Stimulated activated CD8-positive, alpha-beta memory T cell treated with anti-CD3 and anti-CD28 coated beads, Interleukin-4, amount 100 ng/mL, for 1 hour (primary cell): ENCODE measurements at places on chromosomes 3 and 15.

DNA sequence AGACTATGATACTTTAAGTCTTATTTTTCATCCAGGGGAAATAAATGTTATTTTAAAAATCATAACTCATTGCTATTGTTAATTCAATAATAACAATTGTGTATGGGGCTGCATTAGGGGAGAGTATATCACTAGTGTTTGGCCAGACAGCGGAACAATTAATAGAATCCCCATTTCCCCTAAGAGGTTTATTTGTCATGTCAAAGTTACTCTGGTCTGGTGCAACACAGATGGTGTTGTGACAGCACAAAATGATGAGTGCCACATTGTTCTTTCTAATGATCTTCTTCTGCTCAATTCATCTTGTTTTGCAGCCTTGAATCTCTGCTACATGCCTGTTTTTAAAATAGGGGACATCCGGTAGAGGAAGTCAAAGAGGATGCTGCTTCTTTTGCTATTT is 351.6 kb downstream of the NSUN3 start:
- DNase-seq = no peak

DNA sequence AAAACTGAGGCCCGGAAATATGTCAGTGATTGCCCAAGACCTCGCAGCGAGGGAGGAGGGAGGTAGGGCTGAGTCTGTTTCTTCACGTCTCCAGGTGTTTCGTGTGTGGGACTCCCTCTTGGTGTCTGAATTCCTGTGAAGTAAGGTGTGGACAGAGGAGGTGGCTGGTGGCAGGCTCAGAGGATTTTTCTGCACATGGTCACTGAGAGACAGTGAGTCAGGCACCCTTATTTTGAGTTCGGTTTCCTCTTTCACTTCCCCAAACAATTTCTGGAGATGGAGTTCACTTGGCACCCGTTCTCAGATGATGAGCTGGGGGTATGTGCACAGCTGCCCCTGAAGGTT is 46.3 kb upstream of the VPS8 start:
- no peak for DNase-seq

DNA sequence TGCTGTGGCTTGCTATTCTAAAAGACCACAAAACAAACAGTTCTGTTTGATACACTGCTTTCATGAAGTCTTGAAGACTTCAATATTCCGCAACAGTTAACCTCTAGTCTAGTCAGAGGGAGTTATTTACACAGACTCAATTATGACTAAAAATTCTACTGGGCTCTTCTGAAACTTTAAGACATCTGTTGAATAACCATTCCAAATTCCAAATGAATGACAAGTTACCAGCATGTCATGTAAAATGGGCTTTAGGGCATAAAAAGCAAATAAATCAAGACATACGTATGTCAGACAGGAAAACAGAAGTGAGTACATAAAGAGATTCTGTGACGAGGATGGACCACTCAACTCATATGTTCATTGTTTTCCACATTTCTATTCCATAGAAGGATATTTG is 93.9 kb downstream of the PLOD2 start:
- no peak for DNase-seq

GRCh38 chr3:46123646-46124045 is 84.5 kb downstream of the CCR1 start:
- DNase-seq = no peak

- no peak for DNase-seq
Measured at GRCh38 chr3:18237251-18238005, 187.7 kb downstream of the SATB1 start.

DNA sequence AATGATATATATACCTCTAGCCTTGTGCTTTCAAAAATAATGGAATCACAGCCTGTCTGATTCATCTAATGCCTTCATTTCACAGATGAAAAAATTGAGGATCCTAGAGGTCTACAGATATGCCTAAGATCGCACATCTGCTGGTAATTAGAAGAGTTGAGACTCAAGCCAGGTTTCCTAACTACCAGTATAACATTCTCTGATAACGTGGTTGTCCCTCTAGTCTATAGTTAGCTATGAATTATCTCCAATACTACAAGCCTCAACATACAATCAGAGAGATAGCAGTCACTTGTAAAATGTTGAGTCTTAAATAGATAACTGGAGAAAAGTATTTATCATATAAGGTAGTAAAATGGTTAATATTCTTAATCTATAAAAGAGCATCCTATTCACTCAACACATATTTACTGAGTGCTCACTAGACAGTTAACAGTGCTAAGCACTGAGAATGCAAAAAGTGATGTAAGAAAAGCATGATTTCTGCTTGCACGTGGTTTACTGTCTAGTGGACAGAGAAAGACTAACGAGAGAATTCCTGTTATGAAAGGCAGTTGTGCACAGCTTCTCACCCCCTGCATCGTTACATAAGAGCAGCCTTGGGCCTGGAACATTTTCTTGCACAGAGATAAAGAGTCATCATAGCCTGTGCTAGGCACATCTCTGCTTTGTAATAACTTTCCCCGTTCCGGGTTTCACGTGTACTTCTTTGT is 4.9 kb upstream of the ENTPD3 start:
- DNase-seq = no peak

- no peak for DNase-seq
Measured at GRCh38 chr3:59535791-59536221, 486.0 kb upstream of the CFAP20DC start.

- no peak for DNase-seq
Measured at GRCh38 chr15:38215707-38216106, 36.9 kb upstream of the SPRED1 start.

DNA sequence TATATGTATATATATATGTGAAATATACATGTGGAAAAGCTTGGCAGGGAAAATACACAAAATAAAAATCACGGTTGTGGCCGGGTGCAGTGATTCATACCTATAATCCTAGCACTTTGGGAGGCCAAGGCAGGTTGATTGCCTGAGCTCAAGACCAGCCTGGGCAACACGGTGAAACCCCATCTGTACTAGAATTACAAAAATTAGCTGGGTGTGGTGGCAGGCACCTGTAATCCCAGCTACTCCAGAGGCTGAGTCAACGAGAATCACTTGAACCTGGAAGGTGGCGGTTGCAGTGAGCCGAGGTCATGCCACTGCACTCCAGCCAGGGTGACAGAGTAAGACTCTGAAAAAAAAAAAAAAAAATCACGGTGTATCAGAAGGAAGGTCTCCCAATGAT is 20.8 kb upstream of the ARHGEF3 start:
- no peak for DNase-seq

DNA sequence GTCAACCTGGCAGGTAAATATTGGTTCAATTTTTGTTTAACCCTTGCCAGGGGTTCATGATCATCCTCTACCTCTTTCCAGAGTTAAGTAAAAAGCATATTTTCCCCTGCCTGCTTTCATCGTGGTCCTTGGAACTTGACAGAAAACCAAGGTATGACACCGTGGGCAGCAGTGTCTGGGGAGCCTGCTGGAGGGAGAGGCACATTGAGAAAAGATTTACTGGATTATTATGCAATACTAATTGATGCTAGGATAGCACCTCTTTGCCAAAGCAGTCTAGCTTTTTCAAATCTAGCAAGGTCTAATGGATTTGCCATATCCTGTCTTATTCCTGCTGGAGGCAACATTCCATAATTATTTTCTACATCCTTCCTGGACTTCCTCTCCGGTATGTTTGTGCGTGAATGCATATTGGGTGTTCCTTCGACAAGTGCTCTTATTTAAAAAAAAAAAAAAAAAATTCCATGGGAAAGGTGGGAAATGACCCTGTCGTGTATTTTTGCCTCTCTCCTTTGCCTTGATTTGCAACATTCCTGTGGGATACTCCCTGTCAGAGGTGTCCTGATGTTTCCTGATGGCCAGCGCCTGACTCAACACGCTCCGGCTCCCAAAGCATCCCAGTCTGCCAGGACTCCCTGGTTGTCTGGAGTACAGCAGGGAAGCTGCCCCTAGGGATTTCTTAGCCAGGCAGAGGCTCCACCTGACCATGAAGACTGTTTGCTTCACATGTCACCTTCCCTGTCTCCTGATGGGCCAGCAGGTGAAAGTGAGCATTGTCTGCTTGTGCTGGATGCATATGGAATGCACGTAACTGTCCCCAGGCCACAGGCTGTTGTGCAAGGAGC is 6.3 kb downstream of the BHLHE40 start:
- no peak for DNase-seq

DNA sequence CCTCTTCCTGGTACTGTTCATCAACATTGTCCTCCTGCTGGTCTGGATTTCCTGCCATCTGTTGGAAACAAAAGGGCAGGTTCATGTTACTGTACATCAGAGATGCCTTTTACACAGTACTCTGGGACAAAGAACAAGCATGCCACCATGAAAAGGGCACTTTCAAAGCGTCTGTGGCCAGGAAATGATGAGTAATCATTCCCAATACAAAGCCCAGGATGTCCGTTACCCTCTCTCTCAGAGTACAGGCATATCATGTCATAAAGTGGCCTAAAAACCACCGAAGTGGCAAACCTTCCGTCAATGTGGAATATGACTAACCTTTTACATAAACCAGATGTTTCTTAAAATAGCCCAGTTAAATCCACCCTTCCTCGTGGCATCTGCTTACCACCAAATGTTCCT is 71.2 kb downstream of the GOLIM4 start:
- DNase-seq = no peak

DNA sequence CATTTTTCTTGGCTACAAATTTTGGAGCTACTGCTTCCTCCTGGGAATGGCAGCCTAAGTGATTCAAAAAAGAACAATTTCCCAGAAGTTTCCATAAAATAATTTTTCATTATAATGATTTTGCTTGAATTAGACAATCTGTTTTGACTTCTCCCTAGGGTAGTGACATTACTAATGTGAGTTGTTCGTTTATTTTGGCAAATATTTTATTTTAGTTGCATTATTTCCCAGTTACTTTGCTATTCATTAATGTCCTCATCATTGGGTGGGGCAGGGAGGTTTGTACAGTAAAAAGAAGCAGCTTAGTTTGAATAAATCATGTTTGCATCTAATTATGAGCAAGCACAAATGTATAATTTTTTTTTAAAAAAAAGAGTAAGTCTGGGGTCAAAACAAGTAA is 686.6 kb downstream of the ROBO2 start:
- no peak for DNase-seq

GRCh38 chr3:29609328-29609811 is 328.5 kb downstream of the RBMS3 start:
- DNase-seq = no peak

- DNase-seq = no peak
Measured at GRCh38 chr3:167909952-167910351, 174.4 kb downstream of the SERPINI1 start.

- DNase-seq = no peak
Measured at GRCh38 chr3:185517387-185518130, 18.7 kb upstream of the TMEM41A start.

- no peak for DNase-seq
Measured at GRCh38 chr3:169846458-169847193, 23.1 kb downstream of the LRRC31 start.

DNA sequence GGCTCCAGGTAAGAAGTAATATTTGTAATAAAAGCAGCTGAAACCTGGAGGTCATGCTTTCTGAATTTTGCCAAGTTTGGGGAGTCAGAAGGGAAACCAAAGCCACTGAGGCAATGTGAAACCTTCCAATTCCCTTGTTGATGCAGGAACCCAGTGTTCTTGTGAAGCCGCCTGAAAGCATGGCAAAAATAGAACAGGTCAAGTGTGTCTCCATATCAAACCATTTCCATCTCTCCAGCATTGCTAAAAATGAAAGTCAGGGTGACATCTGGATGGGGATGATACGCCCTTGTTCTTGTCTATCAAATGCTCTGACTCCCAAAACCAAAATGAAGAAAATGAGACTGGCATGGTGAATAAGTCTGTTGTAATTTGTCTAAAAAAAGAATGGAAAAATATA is 362.5 kb downstream of the VPS13C start:
- DNase-seq = no peak

DNA sequence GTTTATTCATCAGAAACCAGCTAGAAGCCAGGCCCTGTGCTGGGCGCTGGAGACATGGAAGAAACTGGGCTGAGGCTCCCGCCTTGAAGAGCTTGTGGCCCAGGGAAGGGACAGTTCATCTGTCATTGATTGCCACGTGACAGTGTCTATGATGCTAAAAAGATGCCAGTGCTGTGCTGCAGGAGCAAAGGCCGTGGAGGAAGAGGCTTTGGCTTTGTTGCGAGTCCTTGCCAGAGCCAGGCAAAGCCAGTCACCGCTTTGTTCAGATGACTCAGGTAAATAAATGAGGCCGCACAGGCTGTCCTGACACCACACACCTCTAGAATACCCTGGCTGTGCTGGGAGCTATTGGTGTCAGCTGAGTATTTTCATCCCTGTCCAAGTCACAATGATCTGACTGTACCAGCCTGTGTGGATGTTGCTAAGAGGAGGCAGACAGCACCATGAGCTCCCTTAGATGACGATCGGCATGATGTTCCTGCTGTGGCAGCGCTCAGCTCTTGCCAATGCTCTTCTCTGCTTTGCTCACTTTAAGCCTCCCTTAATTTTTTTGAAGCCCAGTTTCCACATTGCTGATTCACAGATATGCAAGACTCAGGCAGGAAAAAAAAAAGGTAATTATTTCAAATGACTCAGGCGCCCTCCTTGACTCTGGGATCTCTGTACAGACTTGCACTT is 77.5 kb downstream of the CCNL1 start:
- DNase-seq = no peak

DNA sequence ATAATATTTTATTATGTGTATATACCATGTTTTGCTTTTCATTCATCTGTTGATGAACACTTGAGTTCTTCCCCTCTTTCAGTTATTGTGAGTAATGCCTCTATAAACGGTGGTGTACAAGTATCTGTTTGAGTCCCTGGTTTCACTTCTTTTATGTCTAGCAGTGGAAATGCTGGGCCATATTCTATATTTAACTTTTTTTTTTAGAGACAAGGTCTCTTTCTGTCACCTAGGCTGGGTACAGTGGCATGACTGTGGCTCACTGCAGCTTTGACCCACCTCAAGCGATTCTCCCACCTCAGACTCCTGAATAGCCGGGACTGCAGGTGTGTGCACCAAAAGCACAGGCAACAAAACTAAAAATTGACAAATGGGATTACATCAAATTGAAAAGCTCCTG is 19.9 kb downstream of the GOLM2 start:
- DNase-seq = no peak

DNA sequence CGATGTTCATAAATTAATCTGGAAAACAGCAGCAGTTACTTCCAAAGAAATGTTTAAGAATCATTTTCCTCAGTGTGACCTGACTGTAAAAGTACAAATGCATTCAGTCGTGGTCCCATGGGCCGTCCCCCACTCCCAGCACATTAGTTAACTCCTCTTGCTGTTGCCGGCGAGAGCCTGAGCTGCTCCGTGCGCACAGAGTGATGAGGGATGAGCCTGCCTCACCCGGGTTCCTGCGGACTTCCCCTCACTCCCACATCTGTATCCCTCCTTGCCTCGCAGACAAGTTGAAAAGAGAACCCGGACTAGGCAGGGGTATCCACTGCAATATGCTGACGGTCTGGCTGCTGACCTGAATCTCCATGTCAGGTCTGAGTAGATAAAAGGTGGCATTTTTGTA is 861.7 kb upstream of the NR2F2 start:
- no peak for DNase-seq

GRCh38 chr15:80191897-80192595 is 39.2 kb downstream of the FAH start:
- DNase-seq = no peak

DNA sequence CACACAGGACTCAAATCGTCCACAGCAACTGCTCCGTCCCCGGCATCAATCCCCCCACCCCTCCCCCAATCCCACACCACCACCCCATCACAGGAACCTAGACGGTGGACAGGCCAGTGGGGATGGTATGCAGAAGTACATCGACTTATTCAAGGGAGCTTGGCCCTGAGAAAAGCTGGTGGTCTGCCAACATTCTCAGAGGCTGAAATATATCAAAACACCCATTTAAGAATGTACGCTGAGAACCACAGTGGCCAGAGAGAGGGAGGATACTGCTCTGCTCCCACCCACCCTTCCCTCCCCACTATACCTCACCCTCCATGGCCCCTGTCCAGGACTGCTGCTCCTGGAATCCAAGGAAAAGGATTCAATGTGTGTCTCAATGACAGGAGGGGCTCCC is 12.4 kb upstream of the USP3 start:
- DNase-seq = no peak
